ENCODE measurements at places on chromosomes 3 and 15.

- no peak for DNase-seq
Measured at GRCh38 chr15:82934100-82934880, 18.2 kb downstream of the HOMER2 start.

DNA sequence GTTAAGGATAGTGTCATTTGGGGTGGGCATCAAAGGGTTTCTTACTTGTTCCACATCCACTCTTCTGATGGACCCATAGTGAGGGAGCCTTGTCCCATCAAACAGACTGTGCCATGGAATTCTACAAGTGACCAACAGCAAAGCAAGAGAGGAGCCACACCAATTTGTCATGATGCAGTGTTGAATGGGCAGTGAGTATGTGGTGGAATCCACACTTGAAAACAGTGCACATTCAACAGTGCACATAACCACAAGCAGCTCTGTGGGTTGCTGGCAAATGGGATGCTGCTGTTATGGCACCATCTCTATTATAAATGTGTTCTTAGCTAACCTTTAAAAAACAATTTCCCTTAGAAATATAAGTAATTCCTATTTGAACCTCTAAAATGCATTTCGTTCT lies 52.5 kb upstream of the CPNE4 start:
- no peak for DNase-seq

- DNase-seq: no peak
Measured at GRCh38 chr3:12999147-13000140, 73.8 kb downstream of the IQSEC1 start.

DNA sequence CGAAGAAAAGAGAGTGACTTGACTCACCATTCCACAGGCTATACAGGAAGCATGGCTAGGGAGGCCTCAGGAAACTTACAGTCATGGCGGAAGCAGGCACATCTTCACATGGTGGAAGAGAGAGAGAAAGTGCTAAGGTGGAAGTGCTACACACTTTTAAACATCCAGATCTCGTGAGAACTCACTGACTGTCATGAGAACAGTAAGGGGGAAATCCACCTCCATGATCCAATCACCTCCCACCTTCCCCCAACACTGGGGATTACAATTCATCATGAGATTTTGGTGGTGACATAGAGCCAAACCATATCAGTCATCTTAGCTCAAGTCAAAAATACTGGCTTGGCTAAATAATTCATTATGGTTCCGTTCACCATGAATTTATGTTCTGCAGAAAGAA lies 45.3 kb upstream of the NEDD4 start:
- no peak for DNase-seq

DNA sequence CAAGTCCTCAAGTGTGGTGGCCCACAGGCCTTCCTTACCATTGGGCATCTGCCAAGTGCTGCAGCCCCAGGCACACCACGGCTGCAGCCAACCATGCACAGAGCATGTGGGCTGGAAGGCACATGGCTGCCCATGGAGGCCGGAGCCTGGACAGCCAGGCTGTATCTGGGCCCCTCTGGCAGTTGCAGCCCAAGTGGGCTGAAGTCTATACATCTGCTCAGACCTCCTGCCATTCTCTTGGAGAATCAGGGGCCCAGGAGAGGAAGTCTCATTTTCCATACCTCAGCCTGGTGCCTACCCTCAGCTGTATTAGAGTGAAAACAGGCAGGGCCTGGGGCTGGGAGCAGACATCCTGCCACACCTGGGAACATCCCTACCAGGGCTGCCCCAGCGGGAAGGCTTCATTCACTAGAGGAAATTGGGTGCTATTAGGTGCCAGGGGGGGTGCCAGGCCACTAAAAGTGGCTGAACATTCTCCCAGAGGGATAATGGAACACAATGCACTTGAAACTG lies 48.0 kb upstream of the SLCO2A1 start:
- DNase-seq: no peak

- no peak for DNase-seq
Measured at GRCh38 chr3:141476033-141476432, 10.8 kb upstream of the RASA2 start.

- no peak for DNase-seq
Measured at GRCh38 chr3:133301731-133302130, 98.1 kb upstream of the BFSP2 start.

DNA sequence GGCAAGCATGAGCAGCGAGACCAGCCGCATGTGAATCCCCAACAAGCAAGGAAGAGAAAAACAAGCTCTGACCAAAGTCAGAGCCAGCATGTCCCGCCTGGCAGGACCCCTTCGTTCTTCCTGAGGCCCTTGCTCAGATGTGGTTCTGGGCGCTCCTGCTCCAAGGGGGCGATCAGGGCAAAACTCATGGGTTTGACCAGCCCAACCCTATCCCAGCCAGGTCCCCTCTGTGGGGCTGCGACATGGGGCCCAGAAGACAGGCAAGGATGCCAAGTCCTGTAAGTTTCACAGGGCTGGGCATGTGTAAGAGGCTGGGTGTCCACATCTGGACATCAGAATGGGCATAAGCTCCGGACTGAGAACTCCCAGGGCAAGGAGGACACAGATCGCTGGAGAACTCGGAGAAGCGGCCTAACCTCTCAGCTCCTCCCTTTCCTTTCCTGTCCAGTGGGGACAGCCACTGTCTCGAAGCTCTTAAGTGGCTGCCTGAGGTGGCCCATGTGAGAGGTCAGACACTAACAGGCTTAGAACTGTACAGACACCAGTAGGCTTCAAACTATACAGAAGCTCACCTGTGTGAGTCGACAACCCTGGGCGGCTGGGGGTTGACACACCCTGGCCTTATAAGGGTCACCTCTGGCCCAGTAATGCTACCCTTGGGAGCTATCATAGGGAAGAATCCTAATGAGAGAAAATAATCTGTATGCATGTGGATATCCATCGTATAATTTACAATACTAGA lies 48.9 kb downstream of the XXYLT1 start:
- no peak for DNase-seq

GRCh38 chr3:57393977-57394376 lies 101.5 kb upstream of the ASB14 start:
- no peak for DNase-seq

GRCh38 chr3:146431240-146431639 lies 38.1 kb downstream of the PLSCR2 start:
- DNase-seq: no peak

GRCh38 chr3:16908896-16909295 lies 24.1 kb downstream of the PLCL2 start:
- DNase-seq: no peak

GRCh38 chr3:46087871-46088270 lies 60.6 kb upstream of the XCR1 start:
- DNase-seq: no peak

GRCh38 chr15:100807028-100807427 lies 72.6 kb upstream of the ALDH1A3 start:
- DNase-seq: no peak

DNA sequence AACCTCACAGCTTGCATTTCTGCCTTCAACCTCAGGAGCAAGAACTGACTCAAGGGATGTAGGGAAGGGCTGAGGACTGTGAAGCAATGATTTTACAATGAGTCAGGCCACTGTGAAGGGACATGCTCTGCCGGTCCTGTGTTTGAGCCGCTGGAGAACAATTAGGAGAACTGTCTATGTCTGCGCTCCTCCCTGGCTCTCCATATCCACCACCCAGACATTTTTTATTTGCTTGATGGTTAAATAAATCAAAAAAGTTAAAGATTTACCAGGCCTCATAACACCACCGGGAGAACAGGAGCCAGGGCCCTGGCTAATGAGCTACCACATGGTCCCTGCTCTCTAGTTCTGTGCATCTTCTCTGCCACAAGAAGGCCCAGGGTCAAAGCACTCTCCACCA lies 29.6 kb downstream of the SEC61A1 start:
- DNase-seq: no peak

GRCh38 chr3:194256040-194256945 lies 94.8 kb downstream of the CPN2 start:
- no peak for DNase-seq

- no peak for DNase-seq
Measured at GRCh38 chr3:124993466-124993865, 58.9 kb upstream of the MUC13 start.

DNA sequence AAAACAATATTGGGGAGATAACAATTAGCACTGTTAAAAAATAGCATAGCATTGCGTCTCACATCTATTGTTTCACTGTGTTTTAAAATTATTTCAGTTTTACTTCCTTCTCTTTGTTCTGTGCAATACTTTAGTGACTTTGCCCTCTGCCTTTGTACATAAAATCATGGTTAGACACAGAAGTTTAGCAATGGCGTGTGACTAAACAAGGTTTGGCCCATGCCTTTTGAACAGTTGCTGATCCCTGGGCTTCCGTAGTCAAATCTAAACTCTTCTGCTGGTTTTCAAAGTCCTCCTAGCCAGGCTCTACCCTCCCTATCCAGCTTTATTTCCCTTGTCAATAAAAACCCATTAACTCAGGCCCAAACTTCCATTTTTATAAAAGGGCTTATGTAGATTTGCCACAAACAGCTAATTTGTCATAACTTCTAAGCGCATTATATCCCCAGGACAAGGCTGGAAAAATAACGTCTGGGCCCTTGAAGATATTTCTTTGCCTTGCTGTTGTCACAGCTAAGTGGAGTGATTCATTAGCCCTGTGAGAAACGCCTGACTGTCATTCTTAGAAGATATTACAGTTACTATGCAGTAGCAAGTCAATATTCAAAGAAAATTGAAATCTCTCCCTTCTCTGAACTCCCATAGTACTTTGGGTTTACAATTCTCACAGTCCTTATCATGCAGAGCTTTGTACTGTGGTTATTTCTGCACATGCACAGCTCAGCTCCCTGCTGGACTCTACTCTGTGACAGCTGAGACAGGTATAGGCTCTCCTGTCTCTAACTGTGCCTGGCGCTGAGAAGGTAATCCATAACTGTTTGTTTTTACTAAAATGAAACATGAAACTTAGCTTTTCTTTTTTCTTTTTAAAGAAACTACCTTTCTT lies 123.4 kb upstream of the SLC24A5 start:
- DNase-seq: no peak

DNA sequence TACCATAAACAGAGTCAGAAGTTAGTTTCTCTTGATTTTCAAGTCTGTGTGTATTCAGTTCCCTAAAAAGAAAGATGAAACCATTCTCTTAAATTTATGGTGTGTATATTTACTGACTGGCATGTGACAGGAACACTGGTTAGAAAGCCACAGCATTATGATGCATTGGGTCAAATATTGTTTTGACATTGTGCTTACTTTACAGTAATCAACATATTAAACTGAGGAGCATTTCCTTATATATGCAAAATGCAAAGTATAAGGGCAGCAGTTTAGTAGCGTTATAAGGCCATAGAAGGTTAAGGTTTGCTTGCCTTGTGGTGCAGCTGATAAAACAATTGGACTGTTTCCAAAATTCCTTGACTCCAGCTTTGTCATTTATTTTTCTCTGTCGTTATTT lies 72.9 kb downstream of the EPHA3 start:
- DNase-seq: no peak

GRCh38 chr15:21268436-21268940 lies 171.8 kb downstream of the POTEB3 start:
- no peak for DNase-seq

GRCh38 chr3:16415911-16416476 lies 97.5 kb downstream of the RFTN1 start:
- no peak for DNase-seq

DNA sequence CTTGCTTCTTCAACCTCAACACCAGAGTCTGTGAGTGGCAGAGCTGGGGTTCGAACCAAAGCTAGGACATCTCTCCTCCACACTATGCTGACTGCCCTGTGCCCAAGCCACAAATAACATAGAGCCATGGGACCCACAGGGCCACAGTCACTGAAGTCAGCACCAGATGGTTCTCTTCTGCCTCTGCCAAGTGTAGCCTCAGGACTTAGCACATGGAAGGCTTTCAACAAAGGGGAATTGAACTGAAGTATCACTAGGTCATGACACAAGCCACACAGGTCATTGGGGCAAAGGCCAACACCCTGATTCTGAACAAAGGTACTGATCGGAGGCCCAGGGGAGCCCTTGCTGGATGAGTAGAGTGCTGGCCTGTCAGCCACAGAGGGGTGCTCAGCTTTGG lies 83.6 kb downstream of the BDH1 start:
- no peak for DNase-seq

- DNase-seq: no peak
Measured at GRCh38 chr3:47431225-47431624, 44.5 kb downstream of the SCAP start.

- DNase-seq: no peak
Measured at GRCh38 chr3:193400304-193400703, 21.8 kb upstream of the ATP13A5 start.

DNA sequence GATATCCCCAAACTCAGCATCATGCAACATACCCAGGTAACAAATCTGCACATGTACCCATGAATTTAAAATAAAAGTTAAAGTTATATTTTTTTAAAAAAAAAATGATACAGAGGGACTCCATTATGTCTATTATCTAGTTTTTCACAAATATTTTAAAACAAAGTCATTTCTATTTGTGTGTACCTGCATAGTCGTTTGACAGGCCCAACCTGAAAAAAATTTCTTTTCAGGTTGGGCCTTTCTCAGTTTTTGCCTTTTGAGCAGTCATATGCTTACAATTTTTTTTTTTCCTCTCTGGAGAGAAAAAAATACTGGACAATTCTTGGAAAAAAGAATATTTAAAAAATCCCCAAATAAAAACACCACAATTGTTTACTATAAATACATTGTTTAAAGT lies 459.5 kb downstream of the FOXP1 start:
- DNase-seq: no peak

GRCh38 chr3:88452228-88452627 lies 302.5 kb downstream of the C3orf38 start:
- no peak for DNase-seq

DNA sequence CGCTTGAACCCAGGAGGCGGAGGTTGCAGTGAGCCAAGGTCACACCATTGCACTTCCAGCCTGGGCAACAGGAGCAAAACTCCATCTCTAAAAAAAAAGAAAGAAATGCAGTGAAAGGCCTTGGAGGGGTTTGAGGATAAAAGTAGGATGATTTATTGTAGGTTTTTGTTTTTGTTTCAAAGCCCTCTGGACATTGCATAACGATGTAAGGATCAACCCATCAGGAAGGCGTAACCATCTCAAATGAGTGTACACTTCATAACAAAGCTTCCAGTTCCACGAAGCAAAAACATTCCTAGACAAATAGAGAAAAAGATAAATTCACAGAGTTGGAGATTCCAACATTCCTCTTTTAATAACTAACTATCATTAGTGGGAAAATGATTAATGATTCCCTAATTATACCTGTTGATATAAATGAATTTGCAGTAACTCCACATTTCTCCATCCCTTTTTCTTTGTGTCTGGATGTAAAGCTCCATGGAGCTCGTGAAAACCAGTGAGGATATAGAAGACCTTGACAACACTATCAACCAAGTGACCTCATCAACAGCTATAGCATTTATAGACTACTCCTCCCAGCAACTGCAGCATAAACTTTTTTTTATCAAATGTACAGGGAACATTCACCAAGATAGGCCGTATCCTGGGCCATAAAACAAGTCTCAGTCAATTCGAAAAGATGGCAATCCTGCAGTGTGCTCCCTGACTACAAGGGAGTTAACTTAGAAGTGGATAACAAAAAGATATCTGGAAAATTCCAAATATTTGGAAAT lies 48.7 kb upstream of the PPP4R2 start:
- no peak for DNase-seq

GRCh38 chr3:20022954-20023622 lies 11.0 kb upstream of the PP2D1 start:
- no peak for DNase-seq

Data from C1 segment of cervical spinal cord (tissue), 14 donors.